Peyer's patch (tissue), 4 donors: ENCODE measurements at places on chromosomes 3 and 15. TPM values are rescaled to one million over a fixed set of nuclear protein-coding genes. Genes with fewer than 3 reads are reported as not detected.

The GAP43 gene
- not detected for total RNA-seq

The ACTRT3 gene
- 1.4 TPM for total RNA-seq

DNA sequence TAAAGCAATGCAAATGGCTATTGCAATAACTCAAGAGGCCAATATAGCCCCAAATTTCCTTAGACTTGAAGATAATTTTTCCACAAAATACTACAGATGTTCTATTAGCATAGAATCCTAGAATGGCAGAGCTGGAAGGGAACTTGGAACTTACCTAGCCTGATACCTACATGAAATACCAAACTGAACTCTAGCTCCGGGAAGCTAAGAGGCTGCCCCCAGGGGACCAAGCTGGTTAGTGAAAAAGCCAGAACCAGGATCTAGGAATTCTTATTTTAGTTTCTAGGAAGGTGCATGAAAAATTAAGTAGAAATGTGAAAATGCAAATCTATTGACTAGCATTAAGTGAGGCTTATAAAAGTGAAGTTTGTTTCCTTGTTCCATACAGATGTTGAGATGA lies 256.0 kb upstream of the CBLB start:
- no peak overlapping the region for H3K27ac ChIP-seq
- H3K27me3 ChIP-seq, result no peaks in the 10 kb centered on the region
- H3K4me3 ChIP-seq, result no peak overlapping the region
- no peaks in the 10 kb centered on the region for H3K4me1 ChIP-seq
- no peak for DNase-seq

DNA sequence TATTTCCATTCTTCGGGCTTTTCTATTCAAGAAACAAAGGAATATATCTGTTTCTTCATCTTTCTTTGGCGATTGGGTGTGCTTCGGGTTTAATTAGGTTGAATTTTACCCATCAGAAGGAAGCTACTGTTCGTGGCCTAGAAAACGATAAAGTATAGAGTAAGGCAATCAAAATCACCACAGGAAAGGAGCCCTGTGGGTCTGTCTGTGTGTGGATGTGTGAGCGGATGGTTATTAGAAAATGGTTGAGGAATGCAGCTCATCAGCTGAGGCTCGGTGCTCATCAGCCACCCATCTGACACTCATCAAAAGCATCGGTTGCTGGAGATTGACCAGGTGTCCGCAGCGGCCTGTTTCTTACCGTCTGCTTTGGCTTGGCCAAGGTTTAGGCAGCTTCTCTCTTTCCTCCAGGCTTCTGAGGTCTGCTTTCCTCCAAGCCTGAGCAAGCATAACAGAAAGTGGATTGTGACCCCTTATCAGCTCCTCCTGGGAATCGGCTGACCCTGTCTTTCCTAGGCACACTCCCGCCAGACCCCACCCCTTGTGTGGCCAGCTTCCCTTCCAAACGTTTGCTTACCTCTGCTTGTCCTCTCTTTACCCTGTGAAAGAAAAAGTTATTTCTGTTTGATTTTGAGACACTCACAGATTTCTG lies 17.6 kb upstream of the ISLR start:
- H3K36me3 ChIP-seq, result no peaks in the 10 kb centered on the region
- no peaks in the 10 kb centered on the region for H3K27me3 ChIP-seq
- peak; percentile 6 for DNase-seq
- H3K27ac ChIP-seq, result no peak overlapping the region

DNA sequence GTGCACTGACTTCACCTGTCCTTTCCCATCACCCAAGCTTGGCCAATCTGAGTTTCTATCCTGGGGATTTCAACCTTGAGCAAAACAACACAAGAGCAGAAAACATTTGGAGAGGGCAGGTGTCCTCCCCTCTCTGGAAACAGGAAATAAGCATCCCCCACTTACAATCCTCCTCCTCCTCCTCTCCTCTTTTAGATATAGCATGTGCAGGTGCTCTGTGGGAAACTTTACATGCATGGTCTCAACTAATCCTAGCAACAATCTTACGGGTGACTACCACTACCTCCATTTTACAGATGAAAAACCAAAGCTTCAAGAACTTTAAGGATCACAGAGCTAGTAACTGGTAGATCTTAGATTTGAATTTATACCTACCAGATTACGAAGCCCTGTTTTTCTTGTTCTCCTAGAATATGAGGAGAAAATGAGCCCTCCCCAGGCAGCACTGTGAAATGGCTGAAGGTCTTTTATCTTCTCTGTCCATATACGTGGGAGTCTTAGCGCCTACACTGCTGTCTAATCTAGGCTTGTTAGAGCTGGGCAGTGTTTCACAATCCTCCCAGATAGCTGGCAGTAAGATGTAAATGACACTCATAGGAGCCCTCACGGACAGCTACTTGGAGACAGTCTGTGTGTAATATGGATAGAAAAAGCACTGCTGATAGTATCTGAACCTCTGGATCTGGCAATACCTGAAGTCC lies 301.2 kb upstream of the PROK2 start:
- no peaks in the 10 kb centered on the region for H3K36me3 ChIP-seq
- H3K27ac ChIP-seq, result no peak overlapping the region
- no peaks in the 10 kb centered on the region for H3K27me3 ChIP-seq
